Left renal pelvis (tissue), 4 donors: ENCODE measurements at places on chromosomes 6 and 20. TPM values are rescaled to one million over a fixed set of nuclear protein-coding genes. Genes with fewer than 3 reads are reported as not detected.
A peak's percentile ranks its signal among the peaks of the same experiment; 100 is the strongest.

The SMLR1 gene
- polyA plus RNA-seq = 0.83 TPM

DNA sequence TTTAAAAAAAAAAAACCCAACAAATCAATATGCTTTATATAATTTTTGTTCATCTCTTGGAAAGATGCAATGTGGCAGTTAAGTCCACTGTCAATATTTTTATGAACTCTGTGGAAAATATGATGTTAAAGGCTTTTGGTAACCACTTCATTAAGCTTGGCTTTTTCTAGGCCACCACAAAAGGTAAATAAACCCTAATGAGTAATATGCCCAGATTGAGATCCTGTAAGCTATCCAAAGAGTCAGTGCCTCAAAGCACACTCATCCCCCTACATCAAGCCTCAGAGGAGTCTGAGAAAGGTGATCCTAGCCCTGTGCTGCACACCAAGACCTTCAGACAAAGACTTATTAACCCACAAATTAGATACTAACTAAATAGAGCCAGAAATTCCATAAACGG, 121.1 kb downstream of the CDC5L start:
- DNase-seq = no peak

DNA sequence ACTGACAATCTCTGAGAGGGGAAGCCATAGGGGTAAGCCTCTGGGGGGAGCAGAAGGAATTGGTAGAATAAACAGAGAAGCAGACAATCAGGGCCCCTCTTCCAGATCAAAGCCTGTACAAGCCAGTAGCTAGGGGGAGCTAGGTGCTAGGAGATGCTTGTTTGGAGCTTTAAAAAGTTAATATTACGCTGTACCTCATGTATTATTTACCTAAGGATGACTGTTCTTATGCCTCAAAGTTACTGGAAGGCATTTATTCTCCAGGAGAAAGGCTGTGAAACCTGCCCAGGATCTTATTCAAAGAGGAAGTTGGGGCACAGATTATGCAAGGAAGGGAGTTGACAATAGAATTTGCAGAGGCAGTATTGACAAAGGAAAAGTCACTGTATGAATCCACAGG, 111.8 kb upstream of the SLC35F1 start:
- DNase-seq = no peak

DNA sequence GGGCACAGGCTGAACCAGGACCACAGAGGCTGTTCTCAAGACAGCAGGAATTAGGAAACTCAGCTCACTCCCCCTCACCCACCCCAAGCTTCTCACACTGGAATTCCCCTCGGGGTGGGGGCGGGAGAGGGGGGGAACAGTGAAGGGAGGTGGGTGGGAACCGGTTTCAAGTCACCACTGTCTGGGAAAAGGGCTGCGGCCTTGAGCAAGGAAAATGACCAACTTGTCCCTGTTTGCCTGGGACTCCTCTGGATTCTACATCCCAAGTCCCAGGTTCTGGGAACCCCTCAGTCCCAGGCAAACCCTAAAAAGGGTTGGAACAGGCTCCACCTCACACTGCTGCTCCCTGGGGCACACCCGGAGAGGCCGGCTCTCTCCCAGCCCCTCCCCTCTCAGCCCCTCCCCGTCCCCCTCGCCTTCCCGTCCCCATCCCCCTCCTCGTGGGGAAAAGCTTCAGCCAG, 230.7 kb downstream of the TFAP2C start:
- DNase-seq = peak; percentile 16

The RPS18 gene
- polyA plus RNA-seq = 3,120 TPM

- DNase-seq = no peak
Observed at GRCh38 chr20:36128463-36129159, 25.9 kb upstream of the EPB41L1 start.

The CST5 gene
- 0.32 TPM for polyA plus RNA-seq

The TSPO2 gene
- 0.39 TPM for polyA plus RNA-seq

The PERP gene
- polyA plus RNA-seq = 2.9 TPM

DNA sequence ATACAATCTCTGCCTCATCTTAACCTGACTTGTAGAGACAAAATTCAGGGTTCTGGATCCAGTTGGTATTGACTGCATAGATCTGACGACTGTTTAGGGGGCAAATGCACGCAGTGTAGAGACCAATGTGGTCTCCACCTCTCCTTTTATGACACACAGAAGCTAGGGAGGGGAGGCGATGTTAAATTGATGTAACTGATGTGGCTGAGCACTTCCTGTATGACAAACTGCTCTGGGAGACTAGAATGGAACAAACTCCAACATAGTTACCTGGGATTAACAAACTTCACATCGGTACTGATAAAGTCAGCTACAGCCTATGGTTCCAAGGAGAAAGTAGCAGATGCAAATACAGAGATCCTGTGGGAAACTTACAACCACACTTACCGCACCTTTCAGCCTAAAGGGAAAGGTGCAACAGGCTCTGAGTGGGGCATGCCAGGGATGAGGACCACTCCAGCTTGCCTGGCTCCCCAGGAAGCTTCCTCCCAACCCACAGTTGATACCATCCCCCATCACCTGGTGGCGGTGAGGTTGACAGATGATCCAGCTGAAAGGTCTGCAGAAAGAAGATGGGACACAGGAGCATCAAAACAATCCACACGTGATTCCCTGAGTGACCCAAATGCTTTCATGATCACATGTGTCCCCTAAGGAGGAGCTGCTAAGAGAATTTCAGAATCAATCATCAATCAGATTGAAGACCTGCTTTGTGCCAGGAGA, 60.6 kb upstream of the MRPS10 start:
- DNase-seq = no peak

- no peak for DNase-seq
Observed at GRCh38 chr20:56826306-56826704, 197.2 kb downstream of the TFAP2C start.

- no peak for DNase-seq
Observed at GRCh38 chr6:12490904-12491571, 200.9 kb downstream of the EDN1 start.

DNA sequence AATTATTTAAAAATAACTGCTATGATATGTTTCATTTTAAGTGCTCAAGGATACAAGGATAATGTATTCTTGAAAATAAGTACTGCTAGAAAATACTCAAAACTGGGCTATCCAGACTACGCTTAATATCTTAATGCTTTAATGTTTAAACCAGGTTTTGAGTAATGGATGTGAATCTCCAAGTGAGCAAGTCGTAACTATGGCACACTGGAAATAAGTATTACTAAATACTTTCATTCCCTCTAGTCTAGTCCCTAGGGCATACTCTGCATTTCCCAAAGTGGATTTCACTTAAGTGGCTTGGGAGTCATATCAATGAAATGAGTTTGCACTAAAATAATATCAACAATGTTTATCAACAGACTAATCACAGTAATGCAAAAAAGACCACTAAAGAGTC, 48.1 kb downstream of the HMGCLL1 start:
- DNase-seq = no peak

DNA sequence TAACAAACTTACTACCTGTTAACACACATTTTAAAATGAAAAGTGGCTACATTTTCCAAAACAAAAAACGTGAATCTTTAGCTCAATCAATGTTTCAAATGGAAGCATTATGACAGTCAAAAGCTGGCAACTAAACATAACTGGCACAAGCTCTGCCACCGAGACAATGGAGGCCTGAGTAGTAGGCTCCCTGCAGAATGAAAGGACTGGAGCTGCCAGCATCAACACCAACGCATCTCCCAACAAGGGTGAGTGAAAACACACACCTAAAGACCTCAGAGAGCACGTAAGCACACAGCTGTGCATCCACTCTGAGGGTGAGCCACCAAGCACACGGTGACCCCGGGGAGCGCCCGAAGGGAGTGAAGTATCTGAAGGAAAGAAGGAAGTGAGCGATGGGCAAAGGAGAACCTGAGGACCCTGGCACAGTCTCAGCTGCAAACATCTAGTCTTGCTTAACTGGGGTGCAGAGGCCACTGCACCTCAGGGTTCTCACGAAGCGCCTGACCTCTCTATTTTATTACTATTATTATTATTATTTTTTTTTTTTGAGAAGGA, 1.6 kb upstream of the ADRM1 start:
- DNase-seq = no peak

The MAP7 gene
- 34.0 TPM for polyA plus RNA-seq

GRCh38 chr6:56860475-56860874, 94.4 kb upstream of the BEND6 start:
- DNase-seq = no peak

The PDYN gene
- polyA plus RNA-seq = 0.43 TPM

DNA sequence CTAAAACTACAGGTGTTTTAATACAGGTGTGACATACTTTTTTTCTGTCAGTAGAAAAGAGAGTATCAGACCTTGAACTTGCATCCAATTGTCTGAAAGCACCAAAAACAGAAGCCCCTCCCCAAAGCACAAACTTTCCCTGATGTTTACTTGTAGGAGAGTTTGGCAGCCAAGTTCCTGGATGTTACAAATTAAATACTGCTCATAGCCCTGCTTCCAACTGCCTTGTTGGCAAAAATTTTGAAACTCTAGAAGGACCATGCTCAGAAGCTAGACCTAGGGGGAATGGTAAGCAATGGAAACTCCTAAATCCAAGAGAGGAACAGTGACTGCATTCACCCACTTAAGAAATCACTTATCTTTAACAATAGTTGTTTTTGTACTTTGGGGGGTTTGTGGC, 17.0 kb upstream of the ARG1 start:
- DNase-seq = no peak

GRCh38 chr6:44036699-44037101, 90.6 kb downstream of the MRPL14 start:
- no peak for DNase-seq

- DNase-seq = no peak
Observed at GRCh38 chr6:104357928-104358327, 501.8 kb downstream of the HACE1 start.

- DNase-seq = no peak
Observed at GRCh38 chr6:81969814-81970213, 217.3 kb upstream of the TENT5A start.

The MAS1 gene
- polyA plus RNA-seq = not detected

The SIGLEC1 gene
- polyA plus RNA-seq = 5.8 TPM
